ENCODE measurements at places on chromosomes 4 and X. TPM values are rescaled to one million over a fixed set of nuclear protein-coding genes. Genes with fewer than 3 reads are reported as not detected.

PNMA3 gene
- total RNA-seq, result 0.15 TPM

UGT2B7 gene
- total RNA-seq, result 0.25 TPM

HTR2C gene
- total RNA-seq, result not detected

TCEAL6 gene
- not detected for total RNA-seq

PCGF3 gene
- 17.8 TPM for total RNA-seq

SPANXC gene
- total RNA-seq, result 1.0 TPM

CT47A7 gene
- not detected for total RNA-seq

ARAF gene
- 63.9 TPM for total RNA-seq

SNX25 gene
- 7.4 TPM for total RNA-seq

PRDM5 gene
- total RNA-seq, result 4.5 TPM

NAP1L3 gene
- 0.37 TPM for total RNA-seq

CCNG2 gene
- total RNA-seq, result 7.8 TPM

ARR3 gene
- total RNA-seq, result not detected
